Activated CD8-positive, alpha-beta T cell treated with anti-CD3 and anti-CD28 coated beads, Interleukin-2, amount 10 ng/mL, durations not matched to agents 7 days and 5 days (primary cell): ENCODE measurements at places on chromosomes 6 and 20. TPM values are rescaled to one million over a fixed set of nuclear protein-coding genes. Genes with fewer than 3 reads are reported as not detected.
A peak's percentile ranks its signal among the peaks of the same experiment; 100 is the strongest.

The LY6G6F gene
- not detected for total RNA-seq

The TSBP1 gene
- total RNA-seq: not detected

GRCh38 chr6:67935976-67936477 is 699.1 kb upstream of the ADGRB3 start:
- no peak for DNase-seq
- no peaks in the 10 kb centered on the region for H3K27me3 ChIP-seq
- no peaks in the 10 kb centered on the region for H3K36me3 ChIP-seq
- no peaks in the 10 kb centered on the region for H3K4me1 ChIP-seq

- H3K27me3 ChIP-seq: no peaks in the 10 kb centered on the region
- no peak overlapping the region for H3K27ac ChIP-seq
- H3K4me3 ChIP-seq: no peak overlapping the region
- peaks cover 8% of the 10 kb centered on the region for H3K36me3 ChIP-seq
Measured at GRCh38 chr6:25166955-25167748, 112.0 kb upstream of the CARMIL1 start.

DNA sequence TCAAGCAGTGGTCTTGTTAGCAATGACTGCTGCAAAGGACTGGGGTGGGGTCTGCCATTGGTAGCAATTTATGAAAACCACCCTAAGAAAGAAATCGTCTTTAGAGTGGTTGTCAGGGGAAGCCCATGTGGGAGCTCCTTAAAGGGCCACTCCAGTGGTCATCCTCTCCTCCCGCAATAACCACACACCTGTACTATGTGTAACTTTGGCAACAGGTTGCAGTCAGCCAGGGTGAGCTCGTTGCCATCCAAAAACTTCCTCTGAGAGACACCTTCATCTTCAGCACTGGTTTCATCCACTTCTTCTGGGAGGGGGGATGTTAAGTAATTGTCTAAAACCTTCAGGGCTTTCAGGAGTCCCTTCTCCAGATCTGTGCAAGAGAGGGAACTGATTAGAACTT is 2.9 kb upstream of the DDAH2 start:
- H3K36me3 ChIP-seq: peaks cover 78% of the 10 kb centered on the region
- DNase-seq: no peak
- peak overlapping the region; percentile 8 for H3K4me3 ChIP-seq
- H3K4me1 ChIP-seq: peaks cover 72% of the 10 kb centered on the region
- no peaks in the 10 kb centered on the region for H3K27me3 ChIP-seq

GRCh38 chr6:26223228-26223627 is 136.0 kb downstream of the HFE start:
- peaks cover 7% of the 10 kb centered on the region for H3K36me3 ChIP-seq
- no peaks in the 10 kb centered on the region for H3K27me3 ChIP-seq
- DNase-seq: no peak
- peaks cover 41% of the 10 kb centered on the region for H3K4me1 ChIP-seq
- H3K27ac ChIP-seq: no peak overlapping the region
- no peak overlapping the region for H3K4me3 ChIP-seq

DNA sequence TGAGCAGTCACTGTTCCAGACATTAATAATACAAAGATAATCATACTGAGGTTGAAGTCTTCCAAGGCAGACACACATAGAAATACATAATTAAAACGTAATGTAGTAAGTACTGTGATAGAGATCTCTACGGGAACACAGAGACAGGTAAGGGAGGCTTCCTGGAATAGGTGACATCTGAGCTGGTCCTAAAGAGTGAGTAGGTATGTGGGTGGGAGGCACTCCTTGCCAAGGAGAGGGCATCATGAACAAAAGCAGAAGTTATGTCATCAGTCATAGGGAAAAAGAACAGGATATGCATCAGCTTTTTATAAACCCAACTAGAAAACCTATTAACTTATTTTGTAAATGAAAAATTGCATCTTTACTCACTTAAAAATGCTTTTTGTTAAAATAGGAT is 110.0 kb downstream of the MAP7 start:
- H3K27me3 ChIP-seq: peaks cover 3% of the 10 kb centered on the region
- no peak overlapping the region for H3K4me3 ChIP-seq
- no peak overlapping the region for H3K27ac ChIP-seq
- H3K36me3 ChIP-seq: no peaks in the 10 kb centered on the region
- no peak for DNase-seq
- H3K4me1 ChIP-seq: no peaks in the 10 kb centered on the region

- H3K27ac ChIP-seq: no peak overlapping the region
- H3K36me3 ChIP-seq: no peaks in the 10 kb centered on the region
- H3K4me3 ChIP-seq: no peak overlapping the region
- no peak for DNase-seq
- no peaks in the 10 kb centered on the region for H3K4me1 ChIP-seq
Measured at GRCh38 chr6:132088150-132088549, 137.0 kb upstream of the CCN2 start.

The PNLDC1 gene
- 0.57 TPM for total RNA-seq

DNA sequence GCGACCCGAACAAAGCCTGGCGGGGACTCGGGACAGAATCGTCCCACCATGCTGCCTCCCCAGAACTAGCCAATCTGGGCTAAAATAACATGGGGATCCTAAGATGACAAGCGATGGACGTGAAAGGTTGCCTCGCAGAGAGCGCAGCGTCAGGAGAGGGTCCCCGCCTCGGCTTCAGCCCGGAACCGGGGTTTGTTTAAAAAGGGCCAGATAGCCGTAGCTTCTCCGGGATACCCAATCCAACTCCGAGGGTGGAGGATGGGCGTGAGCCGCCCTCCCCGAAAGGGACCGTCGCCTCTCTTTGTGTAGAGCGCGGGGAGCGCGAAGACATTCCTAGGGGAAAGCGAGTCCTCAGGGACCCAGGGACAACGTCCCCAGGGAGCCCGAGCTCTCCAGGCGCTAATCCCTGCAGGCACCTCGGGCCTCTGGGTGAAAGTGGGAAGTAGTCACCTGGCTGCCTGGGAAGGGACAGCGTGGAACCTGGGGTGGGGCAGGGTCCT is 643 bp downstream of the CD24 start:
- DNase-seq: no peak
- peaks cover 9% of the 10 kb centered on the region for H3K4me1 ChIP-seq
- no peak overlapping the region for H3K27ac ChIP-seq
- H3K36me3 ChIP-seq: no peaks in the 10 kb centered on the region

GRCh38 chr6:8738951-8739350 is 303.6 kb upstream of the SLC35B3 start:
- H3K36me3 ChIP-seq: no peaks in the 10 kb centered on the region
- no peaks in the 10 kb centered on the region for H3K27me3 ChIP-seq
- no peak for DNase-seq
- peaks cover 3% of the 10 kb centered on the region for H3K4me1 ChIP-seq
- H3K4me3 ChIP-seq: no peak overlapping the region

- H3K27me3 ChIP-seq: no peaks in the 10 kb centered on the region
- no peak for DNase-seq
- no peaks in the 10 kb centered on the region for H3K4me1 ChIP-seq
- no peak overlapping the region for H3K4me3 ChIP-seq
- no peaks in the 10 kb centered on the region for H3K36me3 ChIP-seq
- H3K27ac ChIP-seq: no peak overlapping the region
Measured at GRCh38 chr6:64807785-64808184, 899.2 kb downstream of the EYS start.

The CLDN20 gene
- total RNA-seq: not detected

DNA sequence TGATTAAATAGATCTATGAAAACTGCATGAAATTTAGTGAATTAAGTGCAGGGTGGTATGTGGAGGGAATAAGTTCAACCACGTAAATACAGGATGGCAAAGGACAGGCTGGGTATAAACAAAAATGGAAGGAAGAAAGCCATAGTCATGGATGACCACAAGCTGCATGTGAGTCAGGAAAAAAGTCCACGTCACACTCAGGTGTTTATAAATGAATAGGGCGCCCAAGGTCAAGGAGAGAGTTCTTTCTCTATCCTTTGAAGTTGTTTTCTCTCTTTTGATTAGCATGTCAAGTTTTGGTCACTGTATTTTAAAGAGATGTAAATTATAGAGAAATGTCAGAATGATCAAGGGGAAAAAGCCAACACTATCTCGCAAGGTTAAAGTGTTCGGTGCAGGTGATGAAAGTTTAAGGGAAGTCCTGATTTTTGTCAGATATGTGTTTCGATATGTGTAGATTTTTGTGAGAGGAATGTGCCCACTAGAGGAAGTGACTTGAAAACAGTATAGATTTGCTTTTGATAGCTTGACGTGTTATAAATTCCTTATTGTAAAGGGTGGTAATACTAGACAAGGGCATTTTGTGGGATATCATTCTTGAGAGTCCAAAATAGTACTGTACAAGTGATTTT is 58.7 kb downstream of the MAP3K4 start:
- H3K4me1 ChIP-seq: no peaks in the 10 kb centered on the region
- no peak for DNase-seq
- no peak overlapping the region for H3K27ac ChIP-seq
- no peaks in the 10 kb centered on the region for H3K27me3 ChIP-seq

The ECT2L gene
- not detected for total RNA-seq

- H3K27me3 ChIP-seq: no peaks in the 10 kb centered on the region
- no peaks in the 10 kb centered on the region for H3K4me1 ChIP-seq
- no peak overlapping the region for H3K27ac ChIP-seq
- H3K4me3 ChIP-seq: no peak overlapping the region
- no peak for DNase-seq
Measured at GRCh38 chr6:142740449-142740848, 204.5 kb downstream of the HIVEP2 start.
